ENCODE measurements at places on chromosomes 7 and 10.

DNA sequence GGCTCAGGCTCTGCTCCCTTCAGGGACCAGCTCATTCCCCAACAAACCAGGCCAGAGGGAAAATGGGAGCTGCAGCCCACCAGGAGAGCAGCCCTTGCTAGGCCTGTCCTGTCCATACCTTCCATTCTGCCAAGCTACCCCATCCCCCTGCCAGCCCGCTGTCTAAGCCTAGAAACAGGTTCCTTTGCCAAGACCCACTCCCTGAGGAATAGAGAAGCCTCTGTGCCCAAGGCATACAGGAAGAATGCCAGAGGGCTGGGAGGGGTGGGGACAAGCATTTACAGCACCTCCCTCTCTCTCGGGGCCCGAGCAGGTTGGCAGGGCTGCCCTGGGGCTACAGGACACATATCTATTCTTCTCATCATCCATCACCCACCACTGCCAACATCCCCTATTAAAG, 178.3 kb downstream of the GRID1 start:
- no peak for DNase-seq

- DNase-seq: no peak
These were observed 56.4 kb downstream of the KLF6 start for GRCh38 chr10:3728563-3728962.

DNA sequence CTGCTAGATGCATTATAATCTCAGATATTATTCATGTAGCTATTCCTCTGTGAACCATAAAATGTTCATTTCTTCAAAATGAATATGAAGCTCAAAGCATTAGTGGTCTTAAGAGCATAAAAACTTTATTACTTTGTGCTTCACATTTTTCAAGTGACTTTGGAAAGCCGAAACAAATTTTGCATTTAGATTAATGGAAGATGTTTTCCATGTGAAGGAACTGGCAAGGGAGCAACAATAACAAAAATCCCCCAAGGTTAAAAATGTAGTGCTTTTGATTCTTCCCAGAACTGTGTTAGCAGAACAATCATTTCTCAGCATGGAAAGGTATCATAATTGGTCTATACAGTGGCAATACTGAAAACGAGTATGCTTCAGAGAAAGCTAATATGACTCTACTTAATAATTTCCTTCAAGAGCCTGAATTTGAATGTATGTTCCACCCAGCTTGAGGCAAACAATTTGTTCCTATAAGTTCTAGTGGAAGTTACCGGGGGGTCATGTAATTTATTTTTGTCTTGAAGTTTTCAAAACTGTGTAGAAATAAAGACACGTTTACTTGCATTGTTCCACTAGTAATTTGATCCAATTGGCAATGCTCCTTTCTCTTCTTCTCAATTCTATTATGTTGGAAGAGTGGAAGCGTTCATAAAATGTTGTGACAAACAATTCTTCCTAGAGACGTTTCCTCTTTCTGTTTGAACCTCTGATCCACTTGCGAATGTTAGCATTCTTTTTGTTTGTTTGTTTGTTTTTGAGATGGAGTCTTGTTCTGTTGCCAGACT, 665.4 kb downstream of the AUTS2 start:
- DNase-seq: no peak

DNA sequence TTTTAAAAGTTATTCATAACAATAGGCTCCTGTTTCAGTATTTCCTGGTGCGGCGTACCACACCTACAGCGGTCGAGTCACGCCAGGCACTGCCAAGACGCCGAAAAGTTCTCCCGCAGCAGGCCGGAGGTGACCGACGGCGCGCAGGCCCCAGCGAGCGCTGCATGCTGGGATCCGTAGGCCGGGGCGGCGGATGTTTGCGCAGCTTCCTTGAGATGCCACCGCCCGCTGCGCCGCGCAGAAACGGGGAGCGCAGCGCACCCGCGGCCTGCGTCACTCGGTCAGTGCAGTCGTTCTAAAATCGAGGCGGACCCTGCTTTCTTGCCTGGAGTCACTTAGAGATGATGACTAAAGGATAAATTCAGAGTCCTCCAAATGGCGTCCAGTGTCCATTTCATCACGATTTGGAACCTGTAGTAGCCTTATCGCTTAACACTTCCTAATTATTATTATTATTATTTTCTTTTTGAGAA, 1.3 kb upstream of the KIF11 start:
- peak; percentile 77 for DNase-seq

DNA sequence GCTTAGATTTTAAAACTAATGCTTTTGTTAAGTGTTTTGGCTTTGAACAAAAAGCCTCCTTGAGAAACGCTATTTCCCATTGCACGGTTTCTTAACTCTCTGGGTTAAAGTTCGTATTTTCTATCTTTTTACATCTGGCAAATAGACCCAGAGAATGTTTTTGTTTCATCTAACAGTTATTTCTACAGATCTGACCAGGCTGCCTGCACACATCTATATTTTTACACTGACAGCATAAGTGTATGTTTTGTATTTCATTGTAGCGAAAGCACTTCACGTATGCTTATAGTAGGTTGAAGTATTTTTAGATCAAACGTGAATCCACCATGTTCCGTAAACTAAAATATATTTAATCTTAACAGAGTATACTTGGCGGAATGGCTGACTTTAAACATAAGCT, 477.3 kb downstream of the SDK1 start:
- DNase-seq: no peak

- no peak for DNase-seq
These were observed 3.1 kb downstream of the CPA1 start for GRCh38 chr7:130383187-130383980.

DNA sequence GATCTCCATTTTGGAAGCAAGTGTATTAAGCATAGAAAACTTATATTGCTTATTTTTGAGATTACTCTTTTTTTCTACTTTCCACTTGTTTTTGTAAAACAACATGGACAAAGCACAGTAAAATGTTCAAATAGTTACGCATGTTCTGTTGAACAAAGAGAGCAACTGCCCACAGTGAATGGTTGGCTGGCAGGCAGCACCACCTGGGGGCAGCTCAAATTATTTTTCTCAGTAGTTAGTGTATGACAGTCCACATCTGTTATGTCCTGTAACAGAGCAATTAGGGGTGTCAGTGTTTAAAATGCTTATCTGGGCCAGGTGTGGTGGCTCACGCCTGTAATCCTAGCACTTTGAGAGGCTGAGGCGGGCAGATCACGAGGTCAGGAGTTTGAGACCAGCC, 46.1 kb upstream of the CACUL1 start:
- DNase-seq: no peak

DNA sequence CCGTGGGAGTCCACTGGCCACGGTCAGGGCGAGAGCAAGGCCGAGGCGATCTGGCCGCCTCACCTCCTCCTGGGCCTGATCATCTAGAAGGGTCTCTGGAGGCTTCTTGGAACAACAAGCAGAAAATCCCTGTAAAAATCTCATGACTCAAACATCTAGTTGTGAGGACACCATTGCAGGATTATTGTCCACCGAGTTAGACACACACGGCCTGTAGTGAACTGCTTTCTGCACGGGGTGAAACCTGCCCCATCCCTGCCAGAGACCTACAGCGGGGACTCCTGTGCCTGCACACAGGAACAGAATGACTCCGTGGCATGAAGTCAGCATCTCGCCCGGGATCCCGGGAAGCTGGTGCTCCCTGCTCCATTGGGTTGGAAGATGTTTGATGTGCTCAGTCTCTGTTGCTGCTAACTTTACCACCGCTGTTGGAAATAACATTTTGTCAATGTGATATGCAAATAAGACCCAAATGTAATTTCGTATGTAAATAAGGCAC, 267.0 kb upstream of the TCERG1L start:
- DNase-seq: no peak

DNA sequence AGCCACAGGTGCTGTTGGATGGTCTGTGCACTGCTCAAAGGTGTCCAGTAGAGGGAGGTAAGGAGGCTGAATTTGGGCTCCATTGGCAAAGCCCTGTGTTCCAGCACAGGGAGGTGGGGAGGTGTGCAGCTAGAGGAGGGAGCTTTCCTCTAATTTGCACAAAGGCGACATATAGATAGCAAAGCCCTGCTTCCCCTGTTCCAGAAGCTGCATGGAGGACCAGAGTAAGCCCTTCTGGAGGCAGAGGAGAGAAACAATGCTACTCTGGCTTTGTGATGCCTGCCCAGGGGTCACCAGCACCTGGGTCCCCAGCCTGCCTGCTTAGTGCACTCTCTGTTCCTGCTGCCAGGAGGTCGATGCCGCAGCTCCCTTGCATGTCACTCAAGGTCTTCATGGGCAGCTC, 3.4 kb upstream of the ARHGAP22 start:
- DNase-seq: no peak

DNA sequence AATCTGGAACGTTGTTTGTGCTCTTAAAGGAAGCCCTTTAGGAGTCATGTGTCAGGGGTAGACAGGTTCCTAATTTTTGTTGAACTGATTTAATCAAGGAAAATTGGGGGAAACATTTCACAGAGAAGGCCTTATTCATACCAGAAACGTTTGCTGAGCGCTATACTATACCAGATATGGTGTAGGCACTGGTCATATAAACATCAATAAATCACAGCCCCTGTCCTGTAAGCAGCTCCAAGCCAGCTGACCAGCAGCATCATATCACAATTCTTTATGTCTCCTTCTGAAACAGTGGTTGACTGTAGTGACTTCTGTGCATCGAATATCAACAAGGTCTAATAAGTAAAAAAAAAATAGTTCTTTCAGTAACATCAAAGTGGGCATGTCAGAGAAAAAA, 1.1 kb downstream of the TMEM178B start:
- no peak for DNase-seq

DNA sequence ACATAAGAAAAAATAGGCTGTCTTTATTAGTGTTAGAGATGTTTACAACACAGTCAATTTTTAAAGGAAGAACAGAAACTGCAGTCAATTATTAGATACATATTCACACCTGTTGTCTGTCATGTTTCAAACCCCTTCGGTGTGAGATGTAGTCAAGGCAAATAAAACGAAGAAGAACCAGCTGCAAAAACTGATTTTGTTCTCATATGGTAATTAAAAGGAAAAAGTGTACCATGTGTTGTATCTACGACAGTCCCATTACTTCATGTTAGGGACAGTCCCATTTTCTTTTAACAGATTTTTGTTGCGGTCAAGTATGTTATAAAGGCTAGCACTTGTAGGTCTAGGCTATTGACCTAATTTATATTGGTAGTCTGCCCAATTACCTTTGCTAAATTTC, 149.4 kb downstream of the LRRN3 start:
- DNase-seq: no peak

DNA sequence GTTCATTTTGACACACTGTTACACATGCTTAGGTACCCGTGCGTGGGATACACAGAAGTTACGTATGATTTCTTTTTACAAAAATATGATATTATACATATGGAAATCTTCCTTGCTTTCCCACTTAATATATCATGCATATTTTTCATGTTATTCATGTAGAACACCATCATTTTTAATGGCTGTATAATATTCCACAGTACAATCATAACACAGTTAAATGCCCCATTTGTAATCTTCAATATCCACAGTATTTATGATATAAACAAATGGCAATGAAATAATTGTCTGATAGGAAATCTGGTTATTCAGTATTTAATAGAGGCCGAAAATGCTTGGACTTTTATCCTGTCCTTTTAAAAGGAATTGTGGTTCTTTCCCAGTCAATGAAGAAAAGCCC, 23.2 kb downstream of the VIPR2 start:
- no peak for DNase-seq

GRCh38 chr10:14698111-14698828, 76.4 kb downstream of the FAM107B start:
- no peak for DNase-seq

DNA sequence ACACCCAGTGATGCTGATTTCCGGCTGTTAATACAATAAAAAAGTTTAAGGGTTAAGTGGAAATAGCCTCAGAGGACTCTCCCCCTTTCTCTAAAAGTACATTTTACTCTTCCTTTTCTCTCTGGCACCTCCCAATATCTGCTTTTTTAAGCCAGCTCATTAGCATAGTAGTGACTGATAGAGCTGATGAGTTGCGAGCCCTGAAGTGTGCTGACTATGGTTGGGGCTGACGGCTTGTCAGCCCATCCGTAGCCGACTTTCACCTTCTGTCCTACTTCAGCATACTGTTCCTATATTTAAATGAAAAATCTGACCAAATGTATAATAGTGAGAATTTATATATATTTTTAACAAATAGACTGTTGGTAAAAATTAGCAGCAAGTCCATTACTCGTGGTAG, 80.0 kb downstream of the SHH start:
- no peak for DNase-seq

- no peak for DNase-seq
These were observed 122.2 kb downstream of the GRM3 start for GRCh38 chr7:86765931-86766330.

DNA sequence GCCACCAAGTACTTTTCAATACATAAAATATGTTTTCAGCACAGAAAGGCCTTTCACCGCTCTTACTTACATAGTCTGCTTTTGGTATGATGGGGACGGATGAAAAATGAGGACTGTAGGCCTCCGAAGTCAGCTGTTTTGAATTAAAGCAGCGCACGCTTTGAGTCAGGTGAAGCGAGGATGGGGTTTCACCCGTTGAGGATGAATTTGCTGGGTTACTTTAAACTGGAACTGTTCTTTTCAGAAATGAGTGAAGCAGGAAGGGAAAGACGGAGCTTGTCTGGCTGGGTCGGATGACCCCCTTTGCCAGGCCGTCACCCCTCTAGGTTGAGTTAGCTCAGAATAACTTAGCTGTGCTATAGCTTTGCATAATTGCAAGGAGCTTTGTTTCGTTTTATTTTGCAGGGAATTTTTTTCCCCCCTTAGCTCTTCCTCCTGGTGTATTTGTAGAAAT, 40.0 kb downstream of the CUX1 start:
- no peak for DNase-seq

DNA sequence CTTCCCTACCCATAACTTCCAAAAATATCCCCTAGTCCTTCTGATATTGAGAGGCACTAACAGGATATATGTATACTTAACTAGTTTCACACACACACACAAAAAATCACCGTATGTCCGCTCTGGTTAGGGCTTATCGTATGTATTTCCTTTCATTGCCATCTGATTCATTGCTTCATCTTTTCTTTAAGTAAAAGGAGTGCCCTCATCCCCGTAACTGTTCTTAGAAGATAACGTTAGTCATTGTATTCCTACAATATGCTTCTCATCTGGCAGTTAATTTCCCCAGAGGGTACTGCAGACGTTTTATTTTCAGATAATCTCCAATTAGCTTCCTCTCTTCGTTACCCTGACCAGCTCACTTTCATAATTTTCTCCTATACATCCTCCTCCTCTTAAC, 37.3 kb downstream of the NRCAM start:
- no peak for DNase-seq

All from activated gamma-delta T cell treated with anti-CD3 and anti-CD28 coated beads, Interleukin-2, amount 50 U/mL, for 16 hours (primary cell).